Urinary bladder (tissue), 4 donors: ENCODE measurements at places on chromosomes 5 and 9.

- DNase-seq: no peak
These were observed 47.6 kb upstream of the SIL1 start for GRCh38 chr5:139245637-139246339.

DNA sequence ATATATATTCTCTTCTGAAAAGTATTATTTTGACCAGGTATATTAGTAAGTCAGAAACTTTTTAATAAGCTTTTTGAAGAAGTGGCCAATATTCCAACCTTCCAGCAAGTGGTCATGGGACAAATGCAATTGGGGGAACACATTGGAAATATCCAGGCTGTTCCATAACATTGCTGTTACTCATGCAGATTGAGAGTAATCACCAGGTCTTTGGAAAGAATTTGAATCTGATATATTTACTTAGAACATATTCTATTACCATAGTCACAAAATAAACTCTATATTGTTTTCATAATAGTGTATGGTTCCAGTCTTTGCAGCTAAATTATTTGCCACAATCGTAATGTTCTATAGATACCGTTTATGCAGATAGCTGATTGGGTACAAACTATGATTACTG lies 102.8 kb downstream of the TAF11L14 start:
- no peak for DNase-seq

DNA sequence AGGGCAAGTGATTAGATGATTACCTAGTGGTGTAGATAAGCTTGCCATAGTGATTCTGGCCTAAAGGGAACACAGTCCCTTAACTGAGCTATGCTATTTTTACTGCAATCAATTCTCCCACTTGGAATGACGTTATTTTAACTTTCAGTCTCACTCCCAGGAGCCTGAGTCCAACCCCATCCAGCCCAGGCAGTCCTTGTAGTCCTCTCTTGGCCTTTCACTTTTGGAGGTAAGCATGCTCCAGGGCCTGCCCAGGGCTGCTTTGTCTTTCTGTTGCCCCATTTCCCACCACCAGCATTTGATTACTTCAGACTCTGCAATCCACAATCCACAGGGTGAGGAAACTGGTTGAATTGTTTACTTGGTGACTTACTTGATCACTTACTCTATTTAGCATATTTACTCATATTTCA lies 233.0 kb downstream of the CD180 start:
- DNase-seq: no peak

GRCh38 chr9:116247791-116248374 lies 94.3 kb downstream of the PAPPA start:
- DNase-seq: no peak

- DNase-seq: no peak
These were observed 28.6 kb upstream of the TMEM250 start for GRCh38 chr9:136147038-136147889.

- no peak for DNase-seq
These were observed 555.5 kb downstream of the MAT2B start for GRCh38 chr5:164060786-164061355.

DNA sequence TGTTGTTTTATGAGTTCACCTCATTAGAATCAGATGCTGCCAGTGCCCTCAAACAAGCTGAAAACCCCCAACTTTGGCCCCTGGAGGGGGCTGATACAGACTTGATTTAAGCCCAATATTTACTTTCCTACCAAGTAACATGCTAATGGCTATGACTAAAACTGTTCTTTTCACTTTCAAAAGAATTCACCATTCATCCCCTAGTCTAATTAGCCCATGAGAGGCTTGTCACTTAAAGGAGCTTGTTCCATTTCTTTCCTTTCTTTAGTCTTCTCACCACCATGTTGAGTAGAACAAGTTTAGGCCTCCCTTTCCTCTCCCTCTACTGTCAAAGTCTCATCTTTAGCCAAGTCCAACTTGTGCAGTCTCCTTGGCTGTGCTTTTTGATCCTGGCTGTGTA lies 50.4 kb downstream of the EPB41L4B start:
- no peak for DNase-seq

GRCh38 chr9:75798505-75798904 lies 92.0 kb upstream of the PCSK5 start:
- no peak for DNase-seq

GRCh38 chr9:133845440-133845839 lies 107.3 kb upstream of the SARDH start:
- no peak for DNase-seq

GRCh38 chr5:120052916-120053828 lies 410.9 kb upstream of the PRR16 start:
- DNase-seq: peak; percentile 3

GRCh38 chr5:61332851-61333320 lies 828 bp downstream of the ZSWIM6 start:
- DNase-seq: no peak

GRCh38 chr5:158611581-158611980 lies 488.1 kb downstream of the EBF1 start:
- DNase-seq: no peak

- no peak for DNase-seq
These were observed 21.1 kb downstream of the EXOSC2 start for GRCh38 chr9:130714586-130715110.

DNA sequence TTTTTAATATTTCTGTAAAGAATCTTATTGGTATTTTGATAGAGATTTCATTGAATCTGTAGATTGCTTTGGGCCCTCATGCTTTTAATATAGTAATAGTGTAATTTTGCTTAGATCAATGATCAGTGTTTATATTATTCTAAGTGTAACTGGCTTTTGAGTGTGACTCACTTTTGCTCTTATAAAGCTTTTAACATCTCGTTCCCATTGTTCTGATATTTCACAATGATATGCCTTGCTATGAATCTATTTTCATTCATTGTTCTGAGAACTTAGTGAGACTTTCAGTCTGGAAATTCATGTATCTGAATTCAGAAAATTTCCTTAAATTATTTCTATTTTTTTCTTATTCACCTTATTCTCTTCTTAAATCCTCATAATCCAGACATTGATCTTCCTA lies 13.5 kb upstream of the MAMDC2 start:
- no peak for DNase-seq

DNA sequence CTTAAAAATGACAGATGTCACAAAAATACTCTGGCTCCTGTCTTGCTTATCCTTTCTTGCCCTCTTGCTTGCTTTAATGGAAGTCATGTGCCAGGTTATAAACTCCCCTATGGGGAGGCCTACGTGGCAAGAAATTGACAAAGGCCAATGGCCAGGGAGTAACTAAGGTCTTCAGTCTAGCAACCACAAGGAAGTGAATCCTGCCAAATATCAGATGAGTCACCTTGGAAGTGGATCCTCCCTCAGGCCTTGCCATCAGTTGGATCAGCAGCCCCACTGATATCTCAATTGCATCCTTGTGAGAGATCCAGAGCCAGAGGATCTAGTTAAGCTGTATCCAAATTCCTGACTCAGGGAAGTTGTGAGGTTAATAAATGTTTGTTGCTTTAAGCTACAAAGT lies 82.8 kb downstream of the CAAP1 start:
- DNase-seq: no peak

- no peak for DNase-seq
These were observed 276.0 kb upstream of the RGMB start for GRCh38 chr5:98497418-98497817.

- no peak for DNase-seq
These were observed 51.5 kb downstream of the HRH2 start for GRCh38 chr5:175709276-175709781.

- DNase-seq: no peak
These were observed 2.9 kb downstream of the NR2F1 start for GRCh38 chr5:93585767-93586385.

GRCh38 chr5:136155761-136156160 lies 23.1 kb downstream of the SMAD5 start:
- no peak for DNase-seq

DNA sequence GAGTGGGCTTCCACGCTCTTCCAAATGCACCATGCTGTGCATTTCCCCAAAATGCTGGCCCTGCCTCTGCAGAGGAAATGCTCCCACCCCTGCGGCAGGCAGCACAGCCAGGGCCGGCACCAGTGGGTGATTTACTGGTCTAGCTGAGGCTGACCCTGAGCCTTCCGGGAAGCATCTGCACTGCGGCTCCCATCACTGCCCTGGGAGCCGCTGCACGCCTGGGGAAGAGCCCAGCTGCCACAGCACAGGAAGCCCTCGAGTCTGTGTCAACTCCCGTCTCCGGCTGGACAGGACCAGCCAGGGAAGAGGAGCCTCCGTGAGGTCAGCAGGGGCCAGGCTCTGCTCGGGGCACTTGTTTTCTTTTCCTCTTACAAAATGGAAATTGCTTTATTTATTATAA lies 25.1 kb upstream of the EEIG1 start:
- DNase-seq: no peak

- DNase-seq: no peak
These were observed 4.9 kb upstream of the RARS1 start for GRCh38 chr5:168481330-168481788.

- DNase-seq: no peak
These were observed 887 bp downstream of the GDA start for GRCh38 chr9:72150127-72150526.

DNA sequence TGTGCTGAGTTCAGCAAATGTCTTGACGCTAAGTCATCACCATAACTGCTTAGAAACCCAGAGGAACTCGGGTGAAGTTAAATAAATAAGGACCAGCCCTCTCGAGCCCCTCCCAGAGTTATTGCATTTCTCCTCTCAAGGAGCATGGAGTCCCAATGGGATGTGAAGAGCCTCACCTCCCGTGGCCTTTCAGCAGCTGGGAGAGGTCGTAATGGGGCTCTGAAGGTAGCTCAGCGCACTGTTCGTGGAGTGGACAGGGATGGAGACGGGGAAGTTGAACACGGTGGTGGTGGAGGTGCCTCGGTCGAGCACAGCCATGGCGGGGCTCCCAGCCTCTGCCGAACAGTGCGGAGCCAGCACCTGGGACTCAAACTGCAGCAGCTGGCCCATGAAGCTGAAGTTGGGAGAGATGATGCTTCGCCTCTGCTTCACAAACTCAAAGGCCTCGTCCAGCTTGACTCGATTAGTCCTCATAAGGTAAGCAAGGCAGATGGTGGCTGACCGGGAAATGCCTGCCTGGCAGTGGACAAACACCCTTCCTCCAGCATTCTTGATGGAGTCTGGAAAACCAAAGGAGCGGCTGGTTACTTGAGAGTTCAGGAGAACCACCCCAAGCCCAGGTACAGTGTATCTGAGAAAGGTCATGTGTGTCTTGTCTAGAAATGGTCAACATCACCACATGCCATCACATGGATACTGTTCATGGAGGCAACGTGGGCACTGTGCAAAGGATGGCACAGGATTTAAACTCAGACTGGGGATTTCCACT lies 2.2 kb downstream of the DUSP1 start:
- no peak for DNase-seq

- DNase-seq: no peak
These were observed 1.4 kb downstream of the GRIN1 start for GRCh38 chr9:137140151-137141012.

DNA sequence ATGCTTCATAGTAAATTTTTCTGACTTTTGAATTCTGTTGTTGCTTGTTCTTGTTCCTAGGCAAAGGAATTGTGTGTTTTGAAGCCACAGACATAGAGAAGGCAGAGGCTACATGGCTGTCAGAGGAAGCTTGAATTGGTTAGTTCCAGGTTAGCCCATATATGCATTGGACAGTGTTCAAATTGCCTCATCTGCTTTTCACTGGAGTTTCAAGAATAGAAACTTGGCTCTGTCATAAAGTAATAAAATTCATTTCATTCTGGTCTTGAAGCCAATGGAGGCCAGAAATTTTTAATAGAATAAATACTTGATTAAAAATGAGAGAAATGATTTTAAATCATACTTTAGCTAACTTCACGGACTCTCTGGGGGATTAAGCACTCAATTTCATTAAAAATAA lies 178.0 kb downstream of the YIPF5 start:
- DNase-seq: no peak

DNA sequence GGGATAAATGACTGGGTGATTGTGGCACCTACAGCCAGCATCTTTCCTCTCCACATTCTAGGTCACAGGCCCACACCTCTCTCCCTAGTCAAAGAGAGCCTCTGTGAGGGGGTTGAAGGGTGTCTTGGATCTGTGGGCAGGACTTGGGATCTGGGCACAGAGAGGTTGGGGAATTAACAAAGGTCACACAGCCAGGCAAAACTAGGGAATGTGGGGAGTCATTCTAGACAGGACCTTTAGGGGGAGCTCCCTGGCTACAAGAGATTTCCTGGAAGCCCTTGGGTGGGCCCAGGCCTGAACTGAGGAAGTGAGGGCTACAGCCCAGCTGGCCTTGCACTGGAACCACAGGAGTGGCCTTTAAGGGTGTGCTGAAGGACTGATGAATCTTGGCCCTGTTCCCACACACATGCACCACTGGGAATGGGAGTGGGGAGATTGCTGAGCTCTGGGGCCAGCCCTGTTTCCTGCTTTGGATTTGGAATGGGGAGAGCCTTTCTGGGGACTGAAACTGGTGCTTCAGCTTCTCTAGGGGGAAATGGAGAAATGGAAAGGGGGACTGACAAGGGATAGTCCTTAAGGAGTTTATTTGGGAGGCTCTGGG lies 12.4 kb upstream of the CXXC5 start:
- DNase-seq: no peak

- DNase-seq: no peak
These were observed 281.9 kb upstream of the NMUR2 start for GRCh38 chr5:152686931-152687330.

DNA sequence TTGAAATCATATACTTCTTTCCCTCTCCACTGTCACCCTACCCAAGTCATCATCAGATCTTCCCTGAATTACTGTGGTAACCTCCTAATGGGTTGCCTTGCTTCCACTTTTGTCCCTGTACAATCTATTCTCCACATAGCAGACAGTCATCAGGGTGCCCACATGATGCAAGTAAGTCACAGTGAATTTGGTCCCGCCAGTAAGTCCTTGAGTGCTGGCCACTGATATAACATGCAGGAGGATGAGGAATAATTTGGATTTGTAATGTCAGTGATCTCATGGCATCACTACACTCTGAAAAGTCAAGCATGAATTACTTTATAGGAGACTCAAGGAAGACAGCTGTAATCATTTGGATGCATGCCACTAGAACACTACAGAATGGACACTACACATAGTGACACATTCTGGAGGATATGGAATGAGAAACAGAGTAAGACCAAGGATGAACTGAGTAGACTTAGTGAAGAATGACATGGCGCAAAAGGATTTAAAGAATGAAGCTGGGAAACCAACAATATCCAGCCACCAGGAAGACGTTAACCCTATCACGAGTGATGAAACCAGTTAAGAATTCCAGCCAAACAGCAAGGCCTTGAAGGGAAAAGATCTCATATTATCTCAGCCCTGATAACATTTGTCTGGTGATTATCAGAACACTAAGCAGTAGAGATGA lies 28.6 kb downstream of the MARCHF3 start:
- DNase-seq: no peak
